Vagina (tissue), 2 donors: ENCODE measurements at places on chromosomes 5 and 9. TPM values are rescaled to one million over a fixed set of nuclear protein-coding genes. Genes with fewer than 3 reads are reported as not detected.

Gene RABGAP1
- total RNA-seq = 60.2 TPM

Gene TSSK1B
- total RNA-seq = 1.2 TPM

Gene WDR38
- total RNA-seq = not detected

Gene DIRAS2
- not detected for total RNA-seq

Gene PCDHGC4
- 4.9 TPM for total RNA-seq

Gene CEL
- total RNA-seq = 0.74 TPM

Gene IL7R
- 69.7 TPM for total RNA-seq

Gene LOX
- 38.8 TPM for total RNA-seq

Gene C5orf52
- total RNA-seq = not detected

Gene SLC6A7
- total RNA-seq = 0.25 TPM

Gene TLR4
- 9.3 TPM for total RNA-seq

Gene PROB1
- 2.5 TPM for total RNA-seq

Gene CA9
- total RNA-seq = 0.98 TPM

Gene BRINP1
- 0.49 TPM for total RNA-seq

Gene SLC36A3
- total RNA-seq = not detected

Gene CD74
- total RNA-seq = 530 TPM

Gene ASS1
- 84.0 TPM for total RNA-seq

Gene PCDHGA5
- total RNA-seq = 8.6 TPM

Gene TAF11L14
- not detected for total RNA-seq

GRCh38 chr5:127586066-127586770 lies 62.7 kb upstream of the CTXN3 start:
- DNase-seq = no peak

DNA sequence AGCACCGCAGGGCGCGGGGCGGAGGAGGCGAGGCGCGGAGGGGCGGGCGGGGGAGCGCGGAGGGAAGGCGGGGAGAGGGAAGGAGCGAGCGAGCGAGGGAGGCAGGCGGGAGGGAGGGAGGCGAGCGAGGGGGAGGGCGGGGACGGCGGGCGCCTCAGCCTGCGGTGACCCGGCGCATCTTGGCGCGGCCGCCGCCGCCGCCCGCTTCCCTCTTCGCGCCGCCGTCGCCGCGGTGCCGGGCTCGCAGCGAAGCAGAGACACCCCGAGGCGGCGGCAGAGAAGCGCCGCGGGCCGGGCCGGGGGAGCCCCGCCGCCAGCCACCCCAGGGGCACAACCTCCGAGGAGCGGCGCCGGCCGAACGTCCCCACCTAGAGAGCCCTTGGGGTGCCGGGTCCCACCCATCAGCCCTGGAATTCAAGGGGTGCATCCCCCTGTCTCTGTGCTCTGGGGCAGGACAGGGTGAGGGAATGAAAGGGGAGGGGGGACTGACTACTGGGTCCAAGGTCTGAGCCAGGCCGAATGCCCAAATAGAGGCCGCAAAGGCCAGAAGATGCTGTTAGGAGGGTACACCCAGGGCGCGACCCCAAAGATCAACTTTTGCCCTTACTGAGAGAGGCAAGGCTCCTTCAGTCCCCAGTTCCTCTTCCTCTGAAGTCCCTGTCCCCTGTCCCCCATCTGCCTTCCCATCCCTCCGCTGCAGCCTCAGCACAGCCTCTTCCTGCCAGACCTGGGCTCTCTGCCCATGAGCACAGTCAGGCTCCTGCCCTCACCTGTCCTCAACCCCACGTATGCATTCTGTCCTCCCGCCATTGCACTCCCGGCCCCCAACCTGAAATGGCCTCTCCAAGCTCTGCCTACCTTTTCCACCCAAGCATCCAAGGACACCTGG lies at the start of gene ADAMTS2:
Gene ADAMTS2 (minus strand): TSS at position 29 of the 889 bp plus-strand sequence. CDS start 133 bp downstream, outside the sequence.
- no peak for DNase-seq

DNA sequence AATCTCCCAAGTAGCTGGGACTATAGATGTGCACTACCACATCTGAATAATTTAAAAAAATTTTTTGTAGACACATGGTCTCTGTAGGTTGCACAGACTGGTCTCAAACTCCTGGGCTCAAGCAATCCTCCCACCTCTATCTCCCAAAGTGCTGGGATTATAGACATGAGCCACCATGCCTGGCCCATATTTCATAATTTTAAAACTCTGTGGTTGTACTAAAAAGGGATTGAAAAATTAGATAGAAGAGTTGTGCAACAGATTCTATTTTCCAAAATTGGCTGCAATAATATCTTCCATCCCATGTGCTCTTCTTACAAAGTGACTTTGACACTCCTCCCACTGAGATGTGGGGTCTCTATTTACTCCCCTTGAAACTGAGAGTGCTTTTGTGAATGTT lies 7.6 kb upstream of the UHRF2 start:
- DNase-seq = no peak

GRCh38 chr5:138655530-138656190 lies 80.5 kb upstream of the HSPA9 start:
- no peak for DNase-seq

GRCh38 chr5:157613385-157614245 lies 38.0 kb upstream of the ADAM19 start:
- no peak for DNase-seq

DNA sequence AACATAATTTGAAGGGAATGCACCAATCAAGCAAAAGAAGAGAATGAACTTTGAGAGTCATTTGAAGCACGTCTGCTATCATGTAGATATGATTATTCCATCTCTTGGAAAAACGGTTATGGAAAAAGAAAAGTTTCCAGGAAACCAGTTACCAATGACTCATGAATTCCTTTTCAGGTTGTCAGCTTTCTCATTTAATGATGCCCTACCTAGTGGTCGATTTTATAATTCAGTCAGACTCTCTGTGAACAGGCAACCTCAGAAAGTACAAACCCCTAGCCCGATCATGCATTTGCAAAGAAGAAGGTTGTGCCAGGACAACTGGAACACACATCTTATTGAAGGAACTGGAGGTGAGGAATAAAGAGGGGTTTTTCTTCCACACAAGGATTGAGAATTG lies 355.1 kb upstream of the GRIA1 start:
- DNase-seq = no peak

GRCh38 chr5:14373685-14374084 lies 207.9 kb upstream of the OTULINL start:
- no peak for DNase-seq

DNA sequence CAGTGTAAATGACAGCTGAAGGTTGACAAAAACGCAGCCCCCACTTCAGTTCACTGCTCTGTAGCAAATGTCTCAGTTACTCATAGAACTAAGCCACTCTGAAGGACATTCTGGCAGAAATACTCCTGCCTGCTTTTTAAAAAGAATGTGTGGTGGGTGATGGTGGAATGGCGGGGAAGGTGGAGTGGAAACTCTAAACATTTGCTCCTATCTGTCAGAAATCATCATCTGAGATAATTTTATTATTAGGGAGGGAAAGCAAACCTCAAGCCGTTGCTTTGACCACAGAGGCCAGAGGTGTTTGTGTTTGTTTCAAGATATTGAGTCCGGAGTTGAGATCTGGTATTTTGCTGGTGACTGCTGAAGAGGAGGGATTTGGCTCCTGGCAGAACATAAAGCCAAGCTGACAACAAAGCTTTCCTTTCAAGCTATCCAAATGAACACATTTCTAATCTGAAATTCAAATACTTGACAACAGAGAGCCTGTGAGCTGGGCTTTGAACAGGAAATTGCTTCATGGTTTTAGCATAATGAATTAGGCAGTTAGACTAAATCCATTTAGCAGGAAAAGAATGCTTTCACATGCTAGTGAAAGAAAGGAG lies 362.7 kb downstream of the CSNK1G3 start:
- no peak for DNase-seq

- no peak for DNase-seq
Measured at GRCh38 chr5:177317959-177318377, 6.3 kb upstream of the MXD3 start.

GRCh38 chr5:118303296-118303695 lies 685.1 kb downstream of the DTWD2 start:
- no peak for DNase-seq

- no peak for DNase-seq
Measured at GRCh38 chr9:76114144-76114543, 223.7 kb downstream of the PCSK5 start.

- DNase-seq = no peak
Measured at GRCh38 chr5:174724484-174725260, at the start of gene MSX2. MSX2 (plus strand) TSS chr5:174724582; CDS start chr5:174724660, 78 bp downstream.

GRCh38 chr9:134192951-134193731 lies 28.8 kb upstream of the RNU6ATAC start:
- DNase-seq = no peak

DNA sequence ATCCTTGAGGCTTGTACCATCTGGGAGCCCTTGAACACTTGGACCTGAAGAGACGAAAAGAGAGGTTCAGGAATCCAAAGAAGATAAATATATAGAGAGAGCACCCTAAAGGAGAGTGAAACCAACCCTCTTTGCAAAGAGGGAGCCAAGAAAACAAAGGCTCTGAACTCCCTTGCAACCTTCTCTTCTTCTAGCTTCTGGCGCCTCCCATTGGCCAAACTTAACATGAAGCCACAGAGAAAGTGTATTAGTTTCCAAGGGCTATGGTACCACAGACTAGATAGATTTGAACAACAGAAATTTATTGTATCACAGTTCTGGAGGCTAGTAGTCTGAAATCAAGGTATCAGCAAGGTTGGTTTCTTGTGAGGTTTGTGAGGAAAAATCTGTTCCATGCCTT lies 175.1 kb downstream of the HCN1 start:
- DNase-seq = no peak

- DNase-seq = no peak
Measured at GRCh38 chr9:120787933-120788332, 5.3 kb downstream of the FBXW2 start.

DNA sequence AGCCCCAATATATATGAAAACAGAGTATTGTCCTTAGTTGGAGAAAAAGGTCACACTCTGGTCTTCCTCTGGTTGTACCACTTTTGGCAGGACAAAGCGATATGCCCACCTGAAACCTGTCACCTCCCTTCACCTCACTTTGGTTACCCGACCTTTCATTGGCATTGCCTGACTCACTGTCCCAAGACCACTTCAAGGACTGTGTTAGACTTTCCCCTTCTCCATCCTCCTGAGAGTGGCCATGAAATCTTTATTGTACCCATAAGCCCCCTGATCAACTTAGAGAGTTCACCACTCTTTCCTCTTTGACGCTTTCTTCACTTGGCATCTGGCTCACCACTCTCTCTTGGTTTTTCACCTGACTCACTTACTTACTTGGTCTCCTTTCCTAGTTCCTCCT lies 32.4 kb upstream of the AP3B1 start:
- no peak for DNase-seq

GRCh38 chr5:146755793-146756192 lies 122.8 kb downstream of the PPP2R2B start:
- DNase-seq = no peak

- DNase-seq = no peak
Measured at GRCh38 chr5:124580925-124581737, 165.3 kb downstream of the ZNF608 start.

DNA sequence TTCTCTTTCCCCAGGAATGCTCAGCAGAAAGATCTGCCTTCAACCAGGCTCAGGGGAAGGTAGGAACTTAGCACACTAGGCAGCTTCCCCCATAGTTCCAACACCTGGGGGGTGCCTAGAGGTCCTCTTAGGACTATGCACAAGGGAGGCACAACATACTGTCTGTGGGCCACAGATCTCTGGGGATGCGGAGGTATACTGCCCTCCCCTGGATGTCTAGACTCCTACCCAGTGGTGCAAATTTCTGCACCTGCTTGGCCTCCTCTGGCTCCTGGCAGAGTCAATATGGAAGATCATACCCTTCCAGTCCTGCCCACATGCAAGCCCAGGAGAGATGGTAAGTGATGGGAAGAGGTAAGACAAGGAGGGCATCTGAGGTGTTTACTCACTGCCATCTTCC lies 247.5 kb upstream of the DAPK1 start:
- no peak for DNase-seq

DNA sequence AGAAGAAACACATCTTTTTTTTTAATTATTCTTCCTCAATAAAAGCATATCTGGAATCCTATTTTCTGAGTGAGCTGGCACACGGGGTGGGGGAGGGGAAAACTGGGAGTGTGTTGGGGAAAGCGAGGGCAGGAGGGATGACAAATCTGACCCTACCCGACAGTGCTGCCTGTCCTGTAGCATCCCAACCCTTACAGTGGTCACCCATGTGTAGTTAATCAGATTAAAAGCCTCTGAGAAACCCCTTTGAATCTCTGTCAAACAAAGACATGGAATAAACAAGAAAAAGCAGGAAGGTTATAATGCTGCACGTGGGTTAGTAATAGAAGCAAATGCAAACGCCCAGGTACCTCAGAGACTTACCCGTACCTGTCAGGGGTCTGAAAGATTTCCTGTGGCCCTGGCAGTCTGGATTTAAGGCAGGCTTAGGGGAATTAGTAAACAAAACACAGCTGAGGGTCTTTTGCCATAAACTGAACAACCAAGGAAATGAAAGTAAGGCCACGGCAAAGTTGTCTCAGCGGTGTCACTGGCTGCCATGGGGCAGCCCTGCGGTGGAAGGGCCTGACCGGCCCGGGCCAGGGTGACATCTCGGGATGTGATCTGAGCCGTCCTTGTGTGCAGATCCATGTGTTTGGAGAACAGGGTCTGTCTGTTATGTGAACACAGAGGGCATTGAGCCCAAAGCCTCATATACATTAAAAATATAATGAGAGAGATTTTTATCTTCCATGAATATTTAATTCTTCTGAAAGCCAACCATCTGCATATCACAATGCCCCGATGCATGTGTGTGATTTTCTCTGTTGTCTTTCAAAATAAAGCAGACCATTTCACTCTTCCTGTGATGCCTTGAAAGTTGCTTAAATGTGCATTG lies 308.2 kb downstream of the ZNF608 start:
- no peak for DNase-seq

GRCh38 chr5:175478384-175479124 lies at the start of gene SFXN1:
SFXN1 (plus strand) TSS chr5:175478560; CDS start chr5:175492104, 13,544 bp downstream.
- no peak for DNase-seq

- no peak for DNase-seq
Measured at GRCh38 chr9:75941066-75941465, 50.6 kb downstream of the PCSK5 start.

DNA sequence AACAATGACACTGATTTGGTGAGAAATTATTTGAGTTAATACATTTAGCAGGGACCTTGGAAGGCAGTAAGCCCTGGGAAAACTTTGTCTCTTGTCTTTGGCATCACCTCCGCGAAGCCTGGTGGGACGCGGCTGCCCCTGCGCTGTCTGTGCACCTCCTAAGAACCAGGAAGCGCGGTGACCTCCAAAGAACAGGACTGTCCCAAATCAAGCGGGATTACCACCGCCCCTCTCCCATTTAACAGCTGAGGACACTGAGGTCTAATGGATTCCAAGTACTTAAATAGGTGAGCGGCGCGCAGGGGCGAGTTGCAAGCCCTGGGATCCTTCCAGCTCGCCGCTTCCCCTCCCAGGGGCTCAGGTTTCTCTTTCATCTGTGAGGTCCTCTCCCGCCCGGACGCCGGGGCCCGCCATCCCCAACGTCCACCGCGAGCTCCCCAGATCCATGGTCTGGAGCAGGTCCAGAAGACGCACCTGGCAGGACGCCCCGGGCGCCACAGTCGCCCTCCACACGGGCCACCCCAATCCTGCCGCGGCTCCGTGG lies 432 bp downstream of the STARD4 start:
- no peak for DNase-seq
